ENCODE measurements at places on chromosomes 5 and 9. TPM values are rescaled to one million over a fixed set of nuclear protein-coding genes. Genes with fewer than 3 reads are reported as not detected.

DNA sequence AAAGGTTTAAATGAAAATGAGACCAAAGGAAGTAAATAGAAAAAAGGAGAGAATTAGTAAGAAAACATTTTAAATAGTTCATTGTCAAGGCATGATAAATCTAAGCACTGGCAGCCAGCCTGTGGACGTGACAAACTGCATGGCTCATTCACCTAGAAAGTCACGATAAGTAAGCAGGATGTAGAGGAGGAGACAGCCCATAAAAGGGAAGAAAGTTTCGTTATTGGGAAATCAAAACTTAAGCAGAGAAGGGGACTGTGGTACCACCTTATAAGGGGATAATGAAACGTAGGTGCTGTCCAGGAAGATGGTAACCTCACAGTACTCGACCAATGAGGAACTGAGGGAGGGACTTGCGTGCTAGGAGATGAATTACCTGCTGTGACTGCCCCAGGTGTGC is 494.5 kb upstream of the GRAMD2B start:
- no peaks in the 10 kb centered on the region for H3K27me3 ChIP-seq
- H3K4me3 ChIP-seq: no peak overlapping the region
- no peaks in the 10 kb centered on the region for H3K36me3 ChIP-seq
- H3K4me1 ChIP-seq: no peaks in the 10 kb centered on the region

Gene SEC24A
- total RNA-seq: 39.1 TPM

Gene PCDHGB1
- 0.19 TPM for total RNA-seq

Gene PPP2R2B
- total RNA-seq: not detected

- H3K4me3 ChIP-seq: peak overlapping the region; percentile 29
- H3K4me1 ChIP-seq: peaks cover 17% of the 10 kb centered on the region
- no peaks in the 10 kb centered on the region for H3K27me3 ChIP-seq
- peak; percentile 31 for DNase-seq
- no peaks in the 10 kb centered on the region for H3K36me3 ChIP-seq
- peak overlapping the region; percentile 52 for H3K27ac ChIP-seq
Observed at GRCh38 chr5:106415541-106415940, 1255.2 kb downstream of the EFNA5 start.

Gene INSL6
- not detected for total RNA-seq

Gene PCDHGB5
- total RNA-seq: 5.6 TPM

- no peaks in the 10 kb centered on the region for H3K4me1 ChIP-seq
- H3K27ac ChIP-seq: no peak overlapping the region
Observed at GRCh38 chr5:68200288-68200687, 15.3 kb upstream of the PIK3R1 start.

Gene PDGFRB
- total RNA-seq: 0.07 TPM

DNA sequence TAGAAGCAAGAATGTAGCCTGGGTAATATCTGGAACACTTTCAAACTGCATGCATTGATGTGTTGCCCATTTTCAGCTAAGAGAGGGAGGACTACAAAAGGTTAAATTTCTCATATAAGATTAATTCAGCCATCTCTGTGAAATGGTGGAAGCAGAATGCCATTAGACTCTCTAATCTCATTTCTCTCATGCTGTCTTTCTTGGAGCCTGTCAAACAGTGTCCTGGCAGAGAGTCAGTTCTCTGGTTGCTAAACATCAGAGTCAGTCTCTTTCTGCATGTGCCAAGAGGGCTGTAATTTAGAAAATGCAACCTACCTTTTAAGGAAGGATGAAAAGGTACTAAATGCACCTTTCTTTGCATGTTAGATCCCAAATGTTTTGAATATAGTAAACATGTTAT is 910 bp upstream of the GARNL3 start:
- no peaks in the 10 kb centered on the region for H3K4me1 ChIP-seq
- H3K27ac ChIP-seq: no peak overlapping the region
- no peaks in the 10 kb centered on the region for H3K27me3 ChIP-seq
- H3K4me3 ChIP-seq: no peak overlapping the region
- H3K36me3 ChIP-seq: no peaks in the 10 kb centered on the region

GRCh38 chr5:39628348-39628747 is 203.6 kb upstream of the DAB2 start:
- no peaks in the 10 kb centered on the region for H3K27me3 ChIP-seq
- no peaks in the 10 kb centered on the region for H3K4me1 ChIP-seq
- no peaks in the 10 kb centered on the region for H3K36me3 ChIP-seq
- H3K4me3 ChIP-seq: no peak overlapping the region
- H3K27ac ChIP-seq: no peak overlapping the region

Gene GRIN3A
- total RNA-seq: not detected

Gene P4HA2
- total RNA-seq: 91.1 TPM

GRCh38 chr5:55852503-55852902 is 1.3 kb downstream of the IL31RA start:
- no peaks in the 10 kb centered on the region for H3K36me3 ChIP-seq
- peak overlapping the region; percentile 83 for H3K27ac ChIP-seq
- H3K4me3 ChIP-seq: peak overlapping the region; percentile 59
- no peak for DNase-seq

Gene PALM2AKAP2
- total RNA-seq: 9.1 TPM

GRCh38 chr5:34002629-34003328 is 5.1 kb downstream of the AMACR start:
- H3K4me3 ChIP-seq: no peak overlapping the region
- H3K27me3 ChIP-seq: no peaks in the 10 kb centered on the region
- peaks cover 13% of the 10 kb centered on the region for H3K4me1 ChIP-seq
- no peak for DNase-seq
- peaks cover 37% of the 10 kb centered on the region for H3K36me3 ChIP-seq

Gene FNBP1
- 24.4 TPM for total RNA-seq

- no peak for DNase-seq
- H3K27me3 ChIP-seq: no peaks in the 10 kb centered on the region
- no peak overlapping the region for H3K27ac ChIP-seq
- peaks cover 8% of the 10 kb centered on the region for H3K4me1 ChIP-seq
Observed at GRCh38 chr9:70036641-70037040, 7.0 kb upstream of the MAMDC2 start.

Gene VCAN
- 44.1 TPM for total RNA-seq

- no peak overlapping the region for H3K27ac ChIP-seq
- H3K36me3 ChIP-seq: no peaks in the 10 kb centered on the region
- H3K27me3 ChIP-seq: no peaks in the 10 kb centered on the region
- no peak overlapping the region for H3K4me3 ChIP-seq
- peak; percentile 40 for DNase-seq
Observed at GRCh38 chr9:91677331-91677730, 253.7 kb upstream of the NFIL3 start.

DNA sequence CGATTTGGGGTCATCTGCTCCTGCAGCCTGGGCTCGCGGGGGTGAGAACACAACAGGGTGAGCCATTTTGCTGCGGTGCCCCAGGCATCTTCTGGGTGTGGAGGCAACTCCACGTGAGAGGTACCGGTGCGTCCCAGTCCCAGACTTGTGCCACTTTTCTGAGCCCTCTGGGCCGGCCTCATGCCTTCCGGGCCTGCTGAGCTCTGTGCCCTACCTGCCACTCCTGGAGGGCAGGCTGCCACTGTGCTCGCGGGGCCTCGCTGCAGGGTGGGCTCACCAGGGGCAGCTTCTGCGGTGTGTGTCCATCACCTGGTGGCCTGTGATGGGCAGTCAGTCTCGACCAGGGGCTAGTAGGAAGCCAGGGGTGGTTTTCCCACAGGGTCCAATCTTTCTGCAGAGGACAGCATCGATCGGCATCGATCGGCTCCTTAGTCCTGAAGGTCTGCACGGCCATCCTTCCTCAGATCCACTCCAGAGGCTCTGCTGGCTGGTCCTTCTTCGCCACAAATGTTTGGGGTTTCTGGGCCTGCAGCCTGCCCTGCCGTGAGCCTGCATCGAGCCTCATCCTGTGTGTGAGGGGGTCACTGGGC is 22.6 kb downstream of the IRX4 start:
- no peaks in the 10 kb centered on the region for H3K36me3 ChIP-seq
- H3K4me3 ChIP-seq: no peak overlapping the region
- H3K4me1 ChIP-seq: no peaks in the 10 kb centered on the region
- DNase-seq: no peak

DNA sequence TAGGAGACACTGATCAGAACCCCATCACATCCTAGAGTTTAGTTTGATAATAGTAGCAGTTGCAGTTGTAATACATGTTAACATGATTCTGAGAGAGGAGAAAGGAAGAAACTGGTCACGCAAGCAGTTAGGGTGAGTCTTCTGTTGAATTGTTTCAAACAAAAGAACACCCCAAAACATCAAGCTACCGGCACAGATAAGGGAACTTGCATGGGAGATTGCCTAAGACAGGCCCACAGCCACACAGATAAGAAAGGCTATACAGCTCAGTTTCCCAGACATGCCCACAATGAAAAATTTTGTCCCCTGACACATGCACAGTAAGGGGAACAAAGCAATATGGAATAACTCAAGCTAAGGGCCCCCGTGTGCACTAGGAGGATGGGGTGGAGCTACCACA is 15.9 kb downstream of the HSPB3 start:
- H3K27me3 ChIP-seq: no peaks in the 10 kb centered on the region
- H3K27ac ChIP-seq: no peak overlapping the region
- no peak overlapping the region for H3K4me3 ChIP-seq

- no peaks in the 10 kb centered on the region for H3K36me3 ChIP-seq
- H3K27ac ChIP-seq: no peak overlapping the region
- DNase-seq: no peak
- H3K4me3 ChIP-seq: no peak overlapping the region
Observed at GRCh38 chr5:123207852-123208251, 118.8 kb downstream of the PRDM6 start.

DNA sequence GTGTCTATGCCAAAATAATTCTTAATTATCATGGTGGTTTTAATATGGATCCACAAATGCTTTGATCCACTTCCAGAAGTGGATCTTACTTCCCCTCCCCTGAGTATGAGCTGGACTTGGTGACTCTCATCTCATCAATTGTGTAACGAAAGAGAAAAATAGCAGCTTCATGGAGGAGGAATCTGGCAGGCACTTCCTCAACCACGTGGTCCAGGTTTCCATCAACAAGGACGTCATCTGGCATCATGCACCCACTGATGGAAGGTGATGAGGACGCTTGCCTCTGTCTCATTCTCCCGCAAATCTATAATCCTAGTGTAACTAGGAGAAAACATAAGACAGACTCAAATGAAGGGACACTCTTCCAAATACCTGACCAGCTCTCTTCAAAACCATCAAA is 54.6 kb upstream of the S1PR3 start:
- H3K27ac ChIP-seq: no peak overlapping the region
- no peak overlapping the region for H3K4me3 ChIP-seq
- no peaks in the 10 kb centered on the region for H3K36me3 ChIP-seq
- no peak for DNase-seq

GRCh38 chr9:306907-307306 is 92.2 kb downstream of the DOCK8 start:
- no peak overlapping the region for H3K27ac ChIP-seq
- H3K36me3 ChIP-seq: no peaks in the 10 kb centered on the region
- H3K4me1 ChIP-seq: peaks cover 6% of the 10 kb centered on the region
- H3K4me3 ChIP-seq: no peak overlapping the region
- H3K27me3 ChIP-seq: no peaks in the 10 kb centered on the region
- peak; percentile 43 for DNase-seq

- no peak overlapping the region for H3K27ac ChIP-seq
- no peak for DNase-seq
- H3K4me3 ChIP-seq: no peak overlapping the region
- H3K36me3 ChIP-seq: no peaks in the 10 kb centered on the region
Observed at GRCh38 chr5:53784596-53784995, 224.2 kb downstream of the NDUFS4 start.

GRCh38 chr5:115657881-115658233 is 32.0 kb upstream of the TMED7 start:
- no peak overlapping the region for H3K4me3 ChIP-seq
- DNase-seq: peak; percentile 72
- peaks cover 18% of the 10 kb centered on the region for H3K4me1 ChIP-seq
- no peaks in the 10 kb centered on the region for H3K27me3 ChIP-seq

DNA sequence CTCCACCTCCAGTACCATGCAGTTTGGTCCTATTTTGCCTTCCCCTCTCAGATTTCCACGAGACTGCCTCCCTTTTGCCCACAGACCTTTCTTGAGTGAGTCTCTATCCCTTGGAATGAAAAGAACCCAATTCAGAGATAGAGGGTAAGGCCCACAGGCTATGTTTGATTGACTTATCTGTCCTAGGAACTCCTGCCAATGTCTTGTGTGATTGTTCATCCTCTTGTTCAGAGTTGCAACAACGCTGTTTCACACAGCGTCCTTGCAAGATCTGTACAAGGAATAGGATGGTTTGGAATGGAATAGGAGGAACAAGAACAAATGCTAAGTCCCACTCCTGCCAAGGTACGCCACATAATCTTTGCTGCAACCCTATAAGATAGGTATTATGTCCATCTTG is 142.2 kb upstream of the ABCA1 start:
- H3K27ac ChIP-seq: no peak overlapping the region
- H3K27me3 ChIP-seq: no peaks in the 10 kb centered on the region
- DNase-seq: no peak
- peaks cover 24% of the 10 kb centered on the region for H3K4me1 ChIP-seq
- no peak overlapping the region for H3K4me3 ChIP-seq

DNA sequence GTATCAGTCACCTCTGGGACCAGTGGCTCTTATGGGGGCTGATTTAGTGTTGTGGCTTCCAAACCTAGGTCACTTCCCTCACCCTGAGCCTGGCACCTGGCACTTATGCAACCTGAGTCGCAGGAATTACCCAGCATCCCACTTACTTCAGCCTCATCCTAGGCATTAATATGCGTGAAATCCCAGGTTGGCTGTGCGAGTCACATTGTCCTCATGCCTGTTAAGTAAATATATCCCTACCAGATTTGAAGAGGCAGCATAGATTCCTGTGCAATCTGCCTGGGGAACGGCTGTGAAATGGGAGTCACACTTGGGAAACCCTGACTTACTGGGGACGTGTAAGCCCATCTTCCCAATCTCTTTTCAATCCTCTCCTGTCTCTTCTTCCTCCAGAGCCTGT is 42.7 kb upstream of the AKNA start:
- no peaks in the 10 kb centered on the region for H3K27me3 ChIP-seq
- no peaks in the 10 kb centered on the region for H3K36me3 ChIP-seq
- DNase-seq: no peak
- no peak overlapping the region for H3K27ac ChIP-seq

Gene IER5L
- 11.9 TPM for total RNA-seq

GRCh38 chr9:29212397-29213387 is 1639.4 kb upstream of the C9orf72 start:
- peak; percentile 59 for DNase-seq
- peaks cover 13% of the 10 kb centered on the region for H3K4me1 ChIP-seq
- peak overlapping the region; percentile 86 for H3K4me3 ChIP-seq
- no peak overlapping the region for H3K27ac ChIP-seq
- no peaks in the 10 kb centered on the region for H3K36me3 ChIP-seq

Gene PFN3
- not detected for total RNA-seq

GRCh38 chr5:57986761-57987341 is 473.0 kb downstream of the PLK2 start:
- H3K27ac ChIP-seq: peak overlapping the region; percentile 46
- H3K4me1 ChIP-seq: peaks cover 19% of the 10 kb centered on the region
- no peaks in the 10 kb centered on the region for H3K27me3 ChIP-seq
- peak; percentile 54 for DNase-seq
- H3K36me3 ChIP-seq: peaks cover 6% of the 10 kb centered on the region
- H3K4me3 ChIP-seq: no peak overlapping the region

Gene TMEM252
- not detected for total RNA-seq

Gene ACTBL2
- 0.10 TPM for total RNA-seq

- H3K4me3 ChIP-seq: no peak overlapping the region
- no peaks in the 10 kb centered on the region for H3K27me3 ChIP-seq
- H3K36me3 ChIP-seq: no peaks in the 10 kb centered on the region
- DNase-seq: no peak
- H3K4me1 ChIP-seq: no peaks in the 10 kb centered on the region
- no peak overlapping the region for H3K27ac ChIP-seq
Observed at GRCh38 chr5:102895976-102896375, 140.9 kb downstream of the PAM start.
